H7 (cell line): ENCODE measurements at places on chromosomes 7 and 10. TPM values are rescaled to one million over a fixed set of nuclear protein-coding genes. Genes with fewer than 3 reads are reported as not detected.

PTPRN2 gene
- 0.70 and 0.80 TPM in 2 replicates for total RNA-seq

NCF1 gene
- total RNA-seq: 0.31 and 0.70 TPM in 2 replicates

CPN1 gene
- not detected in 2 replicates for total RNA-seq

TSPAN33 gene
- 19.7 and 22.1 TPM in 2 replicates for total RNA-seq

OGDHL gene
- total RNA-seq: 26.3 and 31.9 TPM in 2 replicates

UCN3 gene
- not detected in 2 replicates for total RNA-seq

DNA sequence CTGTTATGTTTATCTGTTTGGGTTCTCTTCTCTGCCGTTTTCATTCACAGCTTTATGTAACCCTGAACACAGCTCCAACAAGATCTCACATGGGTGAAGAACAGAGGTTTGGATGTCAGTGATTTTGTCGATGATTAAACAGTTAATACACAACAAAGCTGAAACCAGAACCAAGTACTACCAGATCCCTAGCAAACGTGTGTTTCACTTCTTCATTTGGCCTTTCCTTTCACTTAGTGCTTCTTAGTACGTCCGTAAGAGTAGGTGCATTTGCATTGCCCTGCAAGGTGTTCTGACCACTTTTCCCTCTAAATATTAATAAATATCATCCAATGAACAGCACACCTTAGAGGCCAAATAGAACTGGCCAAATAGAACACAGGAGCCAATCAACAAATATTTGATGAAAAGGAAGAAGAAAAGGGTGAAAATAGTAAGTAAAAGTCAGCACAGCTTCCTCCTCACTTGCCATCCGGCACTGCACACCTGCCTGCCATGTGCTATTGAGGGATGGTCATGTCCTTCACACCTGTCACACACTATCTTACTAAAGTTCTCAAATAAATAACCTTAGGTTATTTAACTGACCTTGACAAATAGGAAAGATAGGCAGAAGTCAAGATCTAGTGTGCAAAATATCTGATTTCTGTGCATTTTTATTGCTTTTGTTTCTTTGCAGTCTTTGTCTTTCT is 252.6 kb upstream of the ANKRD30A start:
- DNase-seq: no peak

- no peak for DNase-seq
These were observed at the start of gene UCN3 for GRCh38 chr10:5364890-5365338. Gene UCN3, plus strand, starts transcription at chr10:5364966. Its CDS starts 8,755 bp downstream, at chr10:5373721.

- no peak for DNase-seq
These were observed 18.5 kb downstream of the SFTPA1 start for GRCh38 chr10:79628988-79629954.

- no peak for DNase-seq
These were observed 129.1 kb upstream of the CTBP2 start for GRCh38 chr10:125289461-125289860.

GRCh38 chr10:120897343-120897742 is 46.2 kb downstream of the WDR11 start:
- DNase-seq: no peak

DNA sequence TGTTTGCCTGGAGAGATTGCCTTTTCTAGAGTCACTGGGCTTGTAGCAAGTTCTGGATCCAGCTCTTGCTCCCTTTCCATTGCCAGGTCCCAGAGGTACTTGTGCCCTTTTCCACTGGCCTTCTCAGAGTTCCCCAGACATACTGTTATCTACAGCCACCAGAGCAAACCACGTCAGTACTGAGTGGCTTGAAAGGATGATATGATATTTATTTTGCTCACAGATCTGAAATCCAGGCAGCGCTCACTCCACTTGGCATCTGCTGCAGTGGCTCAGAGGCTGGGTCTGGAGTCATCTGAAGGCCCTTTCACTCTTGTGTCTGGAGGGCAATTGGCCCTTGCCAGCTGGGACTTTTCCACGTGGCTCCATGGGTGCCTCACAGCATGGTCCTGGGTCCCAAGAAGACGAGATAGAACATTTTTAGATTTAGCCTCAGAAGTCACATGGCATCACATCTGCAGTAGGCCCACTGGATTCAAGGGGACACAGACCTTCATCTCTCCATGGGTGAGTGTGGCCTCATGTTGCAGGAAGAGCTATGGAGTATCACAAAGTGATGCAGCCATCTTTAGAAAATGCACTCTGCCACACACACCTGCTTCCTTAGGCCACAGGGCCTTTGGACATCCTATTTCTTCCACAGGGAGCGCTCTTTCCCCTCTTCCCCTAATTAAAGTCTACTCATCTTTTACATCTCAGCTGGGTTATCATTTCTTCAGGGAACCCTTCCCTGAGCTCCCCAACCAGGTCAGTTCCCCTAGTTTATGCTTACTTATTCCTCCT is 22.9 kb upstream of the TCF7L2 start:
- DNase-seq: no peak

DNA sequence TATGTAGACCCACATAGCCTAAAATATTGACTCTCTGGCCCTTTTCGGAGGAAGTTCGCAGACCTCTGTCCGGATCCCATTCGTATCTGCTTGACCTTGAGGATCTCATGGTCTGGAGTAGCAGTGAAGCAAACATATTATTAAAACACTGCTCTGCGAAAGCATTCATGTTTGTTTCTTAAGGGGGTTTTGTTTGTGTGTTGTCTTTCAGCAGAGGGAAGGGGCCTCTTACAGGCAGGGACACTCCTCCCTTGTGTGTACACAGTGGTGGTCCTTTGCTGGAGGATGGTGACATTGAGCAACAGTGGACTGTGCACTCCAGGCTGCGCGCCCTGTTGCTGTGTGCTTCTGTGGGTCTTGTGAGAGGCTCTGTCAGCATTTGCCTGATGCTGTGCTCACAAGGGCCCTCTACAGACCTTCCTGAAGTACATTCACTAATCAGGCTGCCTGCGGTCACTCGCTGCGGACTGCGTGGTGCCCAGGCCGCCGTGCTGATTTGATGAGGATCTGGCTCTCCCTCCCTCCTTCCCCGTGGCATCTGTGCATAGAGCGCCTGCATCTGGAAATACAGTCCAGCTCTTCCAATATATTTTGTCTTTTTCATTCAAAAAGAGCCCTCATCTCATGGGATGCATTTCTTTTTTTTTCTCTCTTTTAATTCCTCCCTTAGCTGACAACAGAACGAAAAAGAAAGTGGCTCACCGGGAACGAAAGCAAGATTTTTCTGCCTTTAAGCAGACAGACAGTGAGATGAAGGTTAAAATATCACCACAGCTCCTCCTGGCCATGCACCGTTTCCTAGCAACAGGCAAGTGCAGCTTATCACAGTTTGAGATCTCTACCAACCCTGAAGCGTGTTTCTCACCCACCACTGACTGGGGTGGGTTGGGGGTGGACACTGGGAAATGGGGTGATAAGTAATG is 135.8 kb downstream of the CNNM2 start:
- peak; percentile 60 for DNase-seq

DNA sequence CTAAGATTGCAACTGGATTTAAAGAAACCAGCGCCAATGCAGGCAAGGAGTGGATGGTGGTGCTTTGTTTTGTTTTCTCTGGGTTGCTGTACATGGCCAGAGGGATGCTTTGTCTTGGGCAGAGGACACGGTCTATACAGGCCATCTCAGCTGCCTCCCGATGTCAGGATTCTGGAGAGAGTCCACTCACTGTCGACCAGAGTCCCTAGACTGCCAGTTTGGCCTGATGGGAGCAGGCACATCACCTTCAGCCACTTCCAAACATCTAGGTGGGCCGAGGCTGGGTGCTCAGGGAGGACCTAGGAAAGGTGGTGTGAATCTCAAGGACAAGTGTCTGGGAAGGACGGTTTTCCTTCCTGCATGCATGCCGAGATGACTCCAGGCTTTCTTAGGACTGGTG is 152.1 kb downstream of the BUB3 start:
- DNase-seq: no peak

GRCh38 chr7:117186218-117187010 is 136.4 kb downstream of the WNT2 start:
- no peak for DNase-seq

GRCh38 chr7:109751241-109751640 is 1181.6 kb downstream of the DNAJB9 start:
- no peak for DNase-seq

DNA sequence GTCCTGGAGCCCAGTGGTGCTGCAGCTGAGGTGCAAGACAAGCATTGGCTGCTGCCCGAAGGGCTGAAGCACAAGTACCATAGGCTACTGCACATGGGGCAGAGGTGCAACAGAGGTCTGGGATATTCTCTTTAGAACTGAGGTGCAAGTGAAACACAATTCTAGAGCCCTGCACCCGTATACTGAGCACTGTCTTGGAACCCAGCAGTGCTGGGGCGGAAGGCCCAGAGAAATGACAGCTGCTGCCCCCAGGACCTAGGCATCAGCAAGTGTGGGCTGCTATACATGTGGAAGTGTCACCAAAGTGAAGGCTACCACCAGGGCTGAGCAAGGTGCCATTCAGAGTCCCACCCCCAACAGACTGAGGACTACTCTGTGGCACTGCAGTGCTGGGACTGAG is 393.6 kb upstream of the STEAP1 start:
- DNase-seq: no peak

DNA sequence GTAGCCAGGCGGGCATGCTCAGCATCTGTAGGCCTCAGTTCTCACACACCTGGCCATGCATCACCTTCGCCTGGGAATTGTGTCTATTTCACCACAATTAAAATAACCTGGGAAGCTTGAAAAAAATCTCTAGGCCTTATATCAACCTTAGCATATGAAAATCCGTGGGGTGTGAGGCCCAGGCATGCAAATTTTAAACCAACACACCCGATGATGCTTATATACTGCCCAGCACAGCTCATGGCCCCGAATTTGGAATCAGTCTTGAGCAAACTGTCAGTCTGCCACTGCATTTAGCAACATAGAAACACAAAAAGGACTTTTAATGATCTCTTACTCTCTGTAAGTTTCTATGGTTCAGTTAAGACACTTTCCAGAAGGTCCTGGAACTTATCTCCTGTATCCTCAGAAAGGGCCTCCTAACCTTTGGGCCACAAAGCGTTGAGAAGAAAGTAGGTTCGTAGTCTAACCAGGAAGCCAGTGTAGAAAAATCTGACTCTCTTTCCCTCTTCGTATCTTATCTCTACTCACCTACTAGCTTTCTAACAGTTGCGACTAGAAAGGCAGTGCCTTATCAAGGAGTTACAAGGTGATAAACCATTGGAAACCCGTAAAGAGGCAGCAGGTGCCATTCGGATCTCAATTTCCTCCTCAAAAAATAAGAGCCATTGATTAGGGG is 12.0 kb upstream of the DMBT1 start:
- DNase-seq: no peak
